Stimulated activated naive CD8-positive, alpha-beta T cell treated with anti-CD3 and anti-CD28 coated beads, Interleukin-15, amount 100 ng/mL, for 72 hours (primary cell): ENCODE measurements at places on chromosomes 13 and 19.

DNA sequence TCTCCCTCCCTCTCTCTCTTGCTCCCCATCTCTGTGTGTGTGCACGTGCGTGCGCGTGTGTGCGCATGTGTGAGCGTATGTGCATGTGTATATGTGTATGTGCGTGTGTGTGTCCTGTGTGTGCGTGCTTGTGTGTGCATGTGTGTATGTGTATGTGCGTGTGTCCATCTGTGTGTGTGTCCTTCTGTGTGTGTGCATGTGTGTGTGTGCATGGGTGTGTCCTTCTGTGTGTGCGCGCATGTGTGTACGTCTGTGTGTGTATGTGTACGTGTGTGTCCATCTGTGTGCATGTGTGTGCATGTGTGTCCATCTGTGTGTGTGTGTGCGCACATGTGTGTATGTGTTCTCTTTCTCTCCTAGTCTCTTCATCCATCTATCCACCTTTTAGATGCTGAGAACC, 12.2 kb downstream of the SLC8A2 start:
- DNase-seq: no peak

DNA sequence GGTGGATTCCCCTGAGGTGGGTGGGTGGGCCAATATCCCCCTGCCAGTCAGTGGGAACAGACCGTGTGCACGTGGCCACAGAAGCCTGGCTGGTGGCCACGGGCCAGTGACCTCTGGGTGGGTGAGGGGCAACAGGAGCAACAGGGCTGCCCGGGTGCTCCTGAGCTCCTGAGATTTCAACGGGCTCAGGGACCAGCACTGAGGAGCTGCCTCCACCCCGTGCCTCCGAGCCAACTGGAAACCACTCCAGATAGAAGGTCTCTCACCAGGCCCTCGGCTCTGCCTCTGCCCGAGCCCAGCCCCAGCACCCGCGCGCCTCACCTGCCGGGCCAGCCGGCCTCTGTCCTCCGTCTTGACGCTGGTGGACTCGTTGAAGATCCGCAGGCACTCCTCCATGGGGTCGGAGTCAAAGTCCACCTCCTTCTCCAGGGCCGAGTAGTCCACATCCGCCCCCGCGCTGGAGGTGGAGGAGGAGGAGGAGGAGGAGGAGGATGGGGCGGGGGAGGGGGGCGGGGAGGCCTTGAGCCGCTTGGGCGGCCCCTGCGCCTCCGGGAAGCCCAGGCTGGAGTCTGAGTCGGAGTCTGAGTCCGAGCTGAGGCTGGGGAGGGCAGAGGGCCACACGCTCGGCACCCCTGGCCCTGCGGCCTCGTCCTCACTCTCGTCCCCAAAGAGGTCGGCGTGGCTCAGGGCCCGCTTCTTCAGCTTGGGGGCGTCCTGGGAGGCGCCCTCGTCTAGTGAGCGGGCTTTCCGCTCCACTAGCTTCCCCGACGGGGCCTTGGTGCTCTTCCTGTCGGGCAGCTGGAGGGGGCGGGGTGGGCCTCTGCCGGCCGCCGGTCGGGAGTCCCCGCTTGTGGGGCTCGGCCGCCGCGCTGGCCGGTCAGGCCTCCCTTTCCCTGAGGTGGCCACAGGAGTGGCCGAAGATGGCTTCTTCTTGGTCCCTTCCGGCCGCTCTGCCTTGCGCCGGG, 14.8 kb upstream of the ATP8B3 start:
- DNase-seq: no peak

DNA sequence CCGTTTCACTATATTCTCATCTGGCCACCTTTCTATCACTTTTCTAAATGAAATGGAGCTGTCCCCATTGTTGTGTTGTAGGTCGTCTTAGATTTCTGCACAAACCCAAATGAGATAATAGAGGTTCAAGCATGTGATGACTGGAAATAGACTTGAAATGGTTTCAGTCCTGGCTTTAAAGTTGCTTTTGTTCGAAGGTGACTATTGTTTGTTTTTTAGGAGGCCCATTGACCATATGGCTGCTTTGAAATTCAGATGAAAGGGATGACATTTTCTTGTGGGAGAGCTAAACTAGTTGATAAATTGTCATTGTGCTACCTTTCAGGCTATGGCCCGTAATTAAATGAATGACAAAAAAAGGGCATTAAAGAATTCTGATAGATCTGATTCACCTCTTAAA, 583.7 kb downstream of the GPC6 start:
- DNase-seq: no peak

DNA sequence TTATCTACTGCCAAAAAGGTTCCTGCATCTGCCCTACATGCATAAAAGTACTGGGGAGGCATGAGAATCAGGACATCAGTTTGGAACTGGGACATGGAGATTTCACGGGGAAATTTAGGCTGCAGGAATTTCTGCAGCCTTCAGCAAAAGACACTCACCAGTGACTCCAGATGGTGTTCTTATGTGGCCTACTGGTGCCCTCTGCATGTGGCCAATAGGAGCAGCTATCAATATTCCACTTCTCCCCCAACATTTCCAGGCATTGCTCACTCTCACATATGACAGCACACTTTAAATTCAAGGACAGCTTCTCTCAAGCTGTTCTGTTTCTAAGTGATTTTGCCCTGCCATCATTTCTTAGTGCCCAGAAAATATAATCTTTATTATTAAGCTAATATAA, 570.5 kb upstream of the ARGLU1 start:
- DNase-seq: no peak

DNA sequence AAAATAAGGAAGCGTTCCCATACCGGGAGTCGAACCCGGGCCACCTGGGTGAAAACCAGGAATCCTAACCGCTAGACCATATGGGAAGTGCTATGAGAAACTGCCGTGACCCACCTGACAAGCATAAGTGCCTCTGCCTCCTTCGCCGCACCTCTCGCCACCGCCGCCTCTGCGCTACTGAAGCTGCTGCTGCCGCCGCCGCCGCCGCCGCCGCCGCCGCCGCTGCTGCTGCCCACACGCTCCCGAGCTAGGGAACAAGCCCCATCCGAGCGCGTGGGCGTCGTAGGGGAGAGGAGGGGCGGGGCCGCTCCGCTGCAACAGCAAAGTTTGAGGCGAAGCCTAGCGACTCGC, 610 bp upstream of the WBP4 start:
- DNase-seq: peak; percentile 92
